Suppressor macrophage treated with lipopolysaccharide for 4 hours (primary cell): ENCODE measurements at places on chromosomes 4 and X.

GRCh38 chrX:153885968-153886903 is at the start of gene L1CAM:
Gene L1CAM, minus strand, starts transcription at chrX:153886173. Its CDS starts 10,337 bp downstream, at chrX:153875836.
- DNase-seq: peak; percentile 23

GRCh38 chr4:153159728-153160221 is 44.5 kb upstream of the TRIM2 start:
- DNase-seq: peak; percentile 48

GRCh38 chrX:19564606-19565005 is 49.3 kb upstream of the MAP3K15 start:
- no peak for DNase-seq

DNA sequence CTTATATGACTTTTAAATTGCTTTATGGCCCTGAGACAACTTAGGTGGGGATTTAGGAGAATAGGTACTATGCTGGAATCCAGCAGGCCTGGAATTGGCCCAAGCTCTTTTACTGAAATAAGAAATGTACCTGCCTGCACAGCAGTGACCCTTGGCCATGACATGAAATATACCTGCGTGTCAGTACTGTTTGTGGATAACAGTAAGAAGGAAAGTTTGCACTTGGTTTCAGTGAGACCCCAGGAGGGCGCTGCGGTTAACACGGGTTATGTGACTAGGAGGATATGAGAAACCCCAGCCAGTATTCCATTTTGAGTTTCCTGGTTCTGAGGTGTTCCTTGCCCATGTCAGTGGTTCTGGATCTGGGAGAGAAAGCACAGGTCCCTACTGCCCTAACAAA is 5.3 kb downstream of the MTM1 start:
- no peak for DNase-seq

DNA sequence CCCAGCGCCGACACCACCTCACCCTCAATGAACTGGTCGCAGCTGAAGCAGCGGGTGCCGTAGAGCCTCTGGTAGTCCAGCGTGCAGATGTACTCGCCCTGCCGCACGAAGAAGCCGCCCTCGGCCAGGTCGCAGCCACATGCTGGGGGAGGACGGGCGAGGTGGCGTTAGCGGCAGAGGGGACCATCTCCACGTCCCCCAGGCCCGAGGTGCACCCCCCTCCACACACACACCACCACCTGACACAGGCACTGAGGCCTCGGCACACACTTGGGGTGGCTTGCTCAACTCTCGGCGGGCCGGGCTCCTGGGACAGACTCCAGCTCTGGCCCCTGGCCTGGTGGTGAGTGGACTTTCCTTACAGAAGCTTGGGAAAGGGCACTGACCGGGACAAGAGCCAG is 61.5 kb downstream of the ABLIM2 start:
- no peak for DNase-seq

GRCh38 chrX:147894366-147894963 is 17.3 kb upstream of the FMR1 start:
- no peak for DNase-seq

DNA sequence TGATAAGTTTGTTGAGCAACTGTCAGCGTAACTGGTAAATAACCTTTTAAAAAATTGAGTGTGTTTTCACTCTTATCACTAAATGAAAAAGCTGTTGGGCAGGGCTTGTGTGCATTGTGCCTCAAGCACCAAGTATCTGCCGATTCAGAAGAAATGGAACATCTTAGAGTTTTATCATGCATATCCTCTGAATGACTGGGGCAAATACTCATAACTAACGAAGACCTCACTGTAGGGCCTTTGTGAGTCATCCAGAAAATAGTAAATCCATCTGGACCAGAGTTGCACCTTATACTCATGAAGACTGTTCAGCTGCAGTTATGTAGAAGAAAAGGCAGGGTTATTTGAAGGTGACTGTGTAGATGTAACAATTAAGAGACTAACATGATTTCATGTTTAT is 222.1 kb downstream of the CAMK2D start:
- DNase-seq: no peak

- DNase-seq: no peak
These were observed 30.1 kb upstream of the RBMX start for GRCh38 chrX:136910565-136911035.

DNA sequence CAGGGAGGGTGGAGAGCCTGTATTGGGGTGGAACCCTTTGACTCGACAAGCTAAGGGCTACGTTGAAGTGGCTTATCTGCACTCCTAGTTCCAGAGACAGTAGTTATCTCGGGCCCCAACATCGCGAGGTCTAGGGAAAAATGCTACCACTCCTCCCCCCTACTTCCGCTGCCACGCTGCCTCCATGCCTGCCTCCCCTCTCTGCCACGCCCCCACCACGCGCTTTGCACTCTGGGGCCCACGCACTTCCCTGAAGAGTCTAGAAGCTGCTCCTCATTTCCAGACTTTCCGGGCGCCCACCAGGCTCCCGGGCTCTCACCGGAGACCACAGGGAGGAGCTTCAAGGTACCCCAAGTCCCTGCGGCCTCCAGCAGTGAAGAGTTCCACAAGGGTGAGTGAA is at the start of gene PASD1:
Gene PASD1, plus strand, starts transcription at position 227 of the 400 bp plus-strand sequence. CDS start 37,879 bp downstream, outside the sequence.
- DNase-seq: no peak

GRCh38 chr4:184655889-184656869 is 6.6 kb downstream of the PRIMPOL start:
- no peak for DNase-seq

DNA sequence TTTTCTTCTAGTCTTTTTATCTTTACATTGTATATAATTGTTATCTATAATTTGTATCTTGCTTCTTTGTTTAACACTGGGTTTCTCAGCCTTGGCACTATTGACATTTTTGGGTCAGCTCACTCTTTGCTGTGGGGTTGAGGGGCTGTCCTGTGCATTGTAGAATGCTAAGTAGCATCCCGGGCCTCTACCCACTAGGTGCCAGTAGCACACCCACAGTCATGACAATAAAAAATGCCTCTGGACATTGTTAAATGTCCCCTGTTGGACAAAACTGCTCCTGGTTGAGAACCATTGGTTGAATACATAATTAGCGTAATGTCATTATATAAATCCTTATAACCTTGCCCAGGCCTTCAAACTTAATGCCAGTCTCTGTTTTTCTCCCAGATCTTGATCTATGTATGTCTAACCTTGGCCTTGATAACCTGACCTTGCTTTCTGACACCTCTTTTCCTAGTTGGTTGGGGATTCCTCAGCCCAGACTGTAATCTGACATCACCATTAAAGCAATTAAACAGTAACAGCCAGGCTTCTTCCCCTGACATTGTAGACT is 46.1 kb downstream of the DCX start:
- DNase-seq: no peak

DNA sequence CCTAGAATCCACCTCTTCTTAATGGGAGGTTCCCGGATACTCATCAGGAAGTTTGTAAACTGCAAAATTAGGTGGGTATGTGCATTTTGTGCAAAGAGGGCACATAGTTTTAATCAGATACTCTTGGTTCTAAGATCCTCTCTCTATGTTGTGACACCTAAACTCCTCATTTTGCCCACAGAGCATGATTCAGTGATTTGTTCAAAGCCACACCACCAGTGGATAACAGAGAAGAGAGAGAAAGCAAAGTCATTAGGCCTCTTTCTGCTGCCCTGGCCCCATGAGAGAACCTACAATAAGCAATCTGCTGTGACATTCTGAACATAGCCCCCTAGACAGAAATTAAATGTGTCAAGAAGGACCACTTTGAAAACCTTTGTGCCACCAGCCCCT is 72.3 kb upstream of the STIM2 start:
- DNase-seq: no peak

DNA sequence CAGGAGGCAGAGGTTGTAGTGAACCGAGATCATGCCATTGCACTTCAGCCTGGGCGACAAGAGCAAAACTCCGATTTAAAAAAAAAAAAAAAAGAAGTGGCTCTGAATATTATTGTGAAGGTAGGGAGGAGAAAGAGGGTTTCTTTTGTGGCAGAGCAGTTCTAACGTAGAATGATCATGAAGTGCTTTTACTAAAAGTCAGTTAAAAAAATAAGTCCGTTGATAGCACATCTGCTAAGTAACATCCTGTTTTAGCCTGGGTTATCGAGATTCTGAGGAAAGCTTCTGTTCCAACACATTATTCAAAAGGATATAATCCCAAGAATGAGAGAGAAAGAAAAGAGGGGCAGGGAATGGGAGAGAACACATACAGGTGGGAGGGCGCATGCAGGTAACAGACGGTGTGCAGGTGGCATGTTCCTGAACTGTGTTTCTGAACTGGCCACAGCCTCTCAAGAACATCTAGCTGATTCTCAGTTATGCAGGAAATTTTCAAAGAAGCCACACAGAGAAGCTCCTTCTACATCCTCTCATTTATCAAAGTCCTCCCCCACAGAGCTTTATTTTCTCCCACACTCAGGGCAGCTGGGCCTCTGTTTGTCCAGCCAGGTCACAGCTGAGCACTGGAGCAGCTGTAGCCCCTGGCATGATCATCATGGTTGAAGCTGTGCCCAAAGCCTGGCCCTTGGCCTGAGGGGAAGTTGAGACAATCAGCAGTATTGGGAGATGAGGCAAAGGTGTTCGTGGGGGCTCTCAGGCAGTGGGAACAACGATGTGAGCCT is 342.3 kb downstream of the ZNF674 start:
- no peak for DNase-seq

- DNase-seq: peak; percentile 44
These were observed 841 bp downstream of the ACOT9 start for GRCh38 chrX:23742174-23742696.

DNA sequence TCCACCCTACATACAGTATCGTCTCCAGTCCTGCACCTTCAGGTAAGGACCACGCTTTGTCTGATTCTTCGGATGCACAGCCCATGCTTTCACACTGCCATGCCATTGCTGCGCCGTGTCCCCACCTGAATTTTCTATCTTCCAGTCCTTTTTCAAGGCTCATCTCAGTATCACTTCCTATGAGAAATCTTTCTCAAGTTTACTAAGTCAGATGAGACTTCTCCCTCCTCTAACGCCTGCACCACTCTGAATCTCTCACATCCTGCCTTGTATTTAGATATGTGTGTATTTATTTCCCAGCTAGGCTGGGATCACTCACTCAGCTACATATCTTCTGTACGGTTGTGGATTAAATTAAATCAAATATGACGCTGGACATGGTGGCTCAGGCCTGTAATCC is 116.8 kb downstream of the SMIM20 start:
- DNase-seq: no peak

GRCh38 chr4:23162275-23162674 is 469.5 kb downstream of the GBA3 start:
- DNase-seq: no peak

DNA sequence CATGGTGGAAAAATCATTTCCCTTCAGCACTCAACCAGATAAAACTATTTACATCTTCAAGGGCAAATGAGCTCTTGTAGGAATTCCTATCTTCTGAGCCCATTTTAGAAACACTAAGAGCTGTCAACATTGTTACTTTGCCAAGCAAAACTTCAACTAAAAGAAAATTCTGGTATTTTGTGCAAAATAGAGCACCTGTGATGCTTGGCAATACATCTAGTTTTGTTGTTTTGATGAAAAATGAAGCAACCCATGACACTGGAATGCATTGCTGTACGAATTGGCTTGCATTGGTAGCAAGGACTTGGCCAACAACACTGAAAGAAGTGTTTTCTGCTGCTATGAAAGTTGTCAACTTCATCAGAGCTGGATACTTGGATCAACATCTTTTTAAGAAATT is 194.4 kb downstream of the COX18 start:
- DNase-seq: no peak
